ENCODE measurements at places on chromosomes 5 and 9.

- no peak for DNase-seq
These were observed 176.9 kb downstream of the PALM2AKAP2 start for GRCh38 chr9:109956717-109957440.

DNA sequence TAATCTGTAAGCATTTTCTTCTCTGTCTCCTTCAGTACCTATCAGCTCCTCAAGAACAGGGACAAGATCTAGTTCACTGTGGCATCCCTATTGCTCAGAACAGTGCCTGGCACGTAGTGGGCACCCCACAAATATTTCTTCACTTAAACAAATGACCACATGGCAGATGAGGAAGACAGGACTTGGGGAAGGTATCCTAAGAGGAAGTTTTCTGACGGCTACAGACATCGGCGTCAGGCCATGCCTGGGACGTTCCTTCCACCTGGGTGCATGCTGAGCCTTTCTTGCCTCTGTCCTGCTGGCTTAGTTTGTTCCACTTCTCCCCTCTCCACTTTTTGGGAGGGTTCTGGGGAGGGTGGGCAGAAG lies 60.2 kb downstream of the NEURL1B start:
- DNase-seq: no peak

DNA sequence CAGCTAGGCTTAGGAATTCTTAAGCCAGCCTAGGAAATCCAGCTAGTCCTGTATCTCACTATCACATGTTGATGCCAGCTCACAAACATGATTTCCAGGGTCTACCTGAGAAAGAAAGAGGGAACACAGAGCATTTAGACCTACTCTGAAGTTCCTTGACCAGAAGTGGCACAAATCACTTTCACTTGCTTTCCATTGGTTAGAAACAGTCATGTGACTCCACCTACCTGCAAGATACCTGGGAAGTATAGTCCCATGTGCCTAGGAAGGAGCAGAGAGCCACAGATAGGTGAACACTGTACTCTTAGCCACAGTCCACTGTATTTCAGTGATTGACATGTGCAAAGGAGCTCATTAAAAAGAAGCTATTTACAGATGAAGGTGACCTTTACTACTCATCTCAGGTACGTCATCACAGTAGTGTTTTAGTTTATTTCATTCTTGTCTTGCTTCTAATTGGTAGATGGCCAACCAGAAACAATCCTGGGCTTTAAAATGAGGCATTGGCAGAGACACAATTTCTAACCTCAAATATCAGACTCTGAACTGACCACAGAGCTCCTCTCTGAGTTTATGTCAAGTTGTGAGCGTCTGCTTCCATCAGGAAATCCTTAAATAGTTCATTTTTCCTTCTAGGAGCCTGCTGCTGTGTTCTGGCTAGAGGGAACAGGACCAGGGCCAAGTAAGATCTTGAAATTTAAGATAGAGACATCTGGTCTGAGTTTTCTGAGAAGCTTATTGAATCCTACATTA lies 340.7 kb downstream of the TLE4 start:
- DNase-seq: no peak

GRCh38 chr9:133470988-133471387 lies 7.9 kb downstream of the SLC2A6 start:
- no peak for DNase-seq

DNA sequence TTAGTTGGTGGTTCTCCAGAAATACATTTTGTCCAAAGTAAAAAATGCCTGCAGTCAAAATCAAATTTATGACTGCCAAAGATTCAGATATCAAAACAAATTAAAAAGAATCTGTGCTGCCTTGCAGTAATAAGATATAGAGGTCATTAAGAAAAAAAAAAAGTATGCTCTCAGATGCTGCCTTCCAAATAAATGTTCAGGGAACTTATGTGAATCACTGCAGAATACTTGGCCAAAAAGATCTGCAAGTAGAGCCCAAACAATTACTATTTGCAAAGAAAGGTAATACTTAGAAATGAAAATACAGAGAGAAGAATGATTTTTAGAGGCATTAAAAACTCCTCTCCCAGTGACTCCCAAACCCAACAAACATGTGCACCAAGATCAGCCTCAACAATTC lies 52.4 kb downstream of the MRPS27 start:
- no peak for DNase-seq

DNA sequence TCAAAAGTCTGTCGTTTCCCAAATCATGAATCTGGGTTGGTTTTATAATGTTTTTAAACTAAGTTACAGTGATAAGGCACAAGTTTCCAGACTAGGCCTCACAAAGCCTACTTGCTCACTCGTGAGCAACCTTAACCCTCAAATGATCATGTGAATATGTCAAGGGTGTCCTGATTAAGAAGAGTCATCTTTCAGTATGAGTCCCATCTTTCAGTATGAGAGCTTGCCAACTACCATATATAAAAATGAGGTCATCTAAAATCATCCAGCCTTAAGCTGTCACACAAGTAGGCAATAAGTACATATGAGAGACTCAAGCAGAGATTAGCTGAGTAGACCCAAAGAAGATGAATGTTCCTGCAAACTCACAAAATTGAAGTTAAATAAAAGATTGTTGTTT lies 668.4 kb upstream of the FAM174A start:
- DNase-seq: no peak

DNA sequence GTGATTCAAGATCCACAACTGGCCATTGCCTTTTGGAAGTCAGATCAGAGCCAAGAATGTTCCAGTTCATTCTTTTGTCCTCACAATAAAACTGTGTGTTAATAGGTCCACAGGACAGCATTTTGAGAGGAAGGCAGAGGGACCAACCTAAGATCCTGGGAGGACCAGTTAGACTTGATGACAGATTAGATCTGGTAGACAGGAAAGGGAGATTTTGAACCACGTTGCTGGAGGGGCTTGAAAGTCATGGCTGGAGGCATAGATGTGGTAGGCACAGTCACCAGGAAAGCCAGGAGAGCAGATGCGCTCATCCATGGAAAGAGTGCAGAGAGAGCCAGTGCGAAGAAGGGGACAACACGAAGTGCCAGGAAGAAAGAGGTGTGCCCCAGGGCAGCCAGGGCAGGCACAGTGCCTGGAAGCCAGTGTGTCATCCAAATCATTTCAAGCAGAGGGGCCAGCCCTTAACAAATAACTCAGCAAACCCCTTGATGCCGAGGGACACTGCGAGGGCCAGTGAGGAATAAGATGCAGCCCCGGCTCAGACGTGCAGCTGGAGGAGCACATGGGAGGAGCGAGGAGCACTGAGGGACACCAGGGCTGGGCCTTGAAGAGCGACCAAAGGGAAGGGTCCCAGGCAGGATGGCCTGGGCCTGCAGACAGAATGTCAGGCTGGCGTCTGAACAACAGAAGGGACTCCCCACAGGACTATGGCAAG lies 12.8 kb upstream of the SLC2A8 start:
- no peak for DNase-seq

DNA sequence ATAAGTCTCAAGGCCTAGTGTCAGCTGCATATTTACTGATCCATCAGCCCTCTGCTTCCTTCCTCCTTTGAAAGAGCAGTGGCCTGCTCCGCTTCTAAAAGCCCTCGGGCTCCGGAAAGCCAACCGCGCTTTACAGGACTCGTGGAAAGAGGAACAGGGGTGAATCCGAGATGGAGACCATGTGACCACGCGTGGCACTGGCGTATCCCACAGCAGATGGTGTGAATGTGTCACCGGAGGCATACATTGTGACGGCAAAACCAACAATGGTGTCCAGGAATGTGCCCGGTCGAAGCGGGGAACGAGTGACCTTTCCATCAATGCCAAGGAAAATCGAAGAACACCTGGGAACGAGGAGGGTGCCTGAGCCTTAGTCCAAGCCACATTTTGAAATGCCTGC lies 484.6 kb downstream of the SPATA31A7 start:
- no peak for DNase-seq

DNA sequence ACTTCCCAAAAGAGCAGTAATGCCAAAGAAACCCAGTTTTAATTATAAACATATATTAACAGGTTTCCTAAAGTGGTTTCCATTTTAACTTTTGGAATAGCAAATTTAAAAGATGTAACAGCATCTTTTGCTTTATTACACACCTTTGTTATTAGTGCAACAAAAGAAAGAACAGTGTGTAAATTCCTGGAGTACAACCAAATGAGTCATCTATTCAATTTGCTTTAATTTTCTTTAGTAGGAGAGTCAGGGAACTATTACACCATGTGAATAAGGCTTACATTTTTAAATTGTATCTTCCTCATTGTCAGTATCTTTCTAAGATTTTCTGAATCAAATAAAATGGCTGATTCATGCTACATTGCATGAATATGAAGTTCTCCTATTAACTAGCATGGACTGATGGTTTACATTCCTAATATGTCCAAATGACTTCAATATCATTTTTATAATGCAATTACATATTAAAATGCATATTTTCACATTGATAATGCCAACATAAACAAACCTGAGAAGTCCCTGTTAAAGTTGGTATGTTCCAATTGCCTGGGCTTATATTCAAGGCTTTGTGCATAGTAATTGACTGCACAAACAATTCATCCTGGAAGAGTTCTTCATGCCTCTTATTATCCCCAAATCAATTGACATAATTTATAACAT lies 22.5 kb downstream of the EDIL3 start:
- no peak for DNase-seq

Data from activated CD8-positive, alpha-beta memory T cell treated with anti-CD3 and anti-CD28 coated beads for 4 hours (primary cell).